ENCODE measurements at places on chromosomes 1 and 21. TPM values are rescaled to one million over a fixed set of nuclear protein-coding genes. Genes with fewer than 3 reads are reported as not detected.

MMEL1 gene
- not detected for total RNA-seq

S100A14 gene
- 0.54 TPM for total RNA-seq

HEYL gene
- not detected for total RNA-seq

OR2T27 gene
- 0.48 TPM for total RNA-seq

C1orf56 gene
- 1.6 TPM for total RNA-seq

DISP3 gene
- 0.18 TPM for total RNA-seq

GRCh38 chr1:228000416-228000815 is 6.4 kb upstream of the WNT3A start:
- no peak for DNase-seq
- no peaks in the 10 kb centered on the region for H3K4me1 ChIP-seq
- H3K27ac ChIP-seq, result no peak overlapping the region

GRCh38 chr1:77039739-77040138 is 172.5 kb downstream of the ST6GALNAC5 start:
- no peaks in the 10 kb centered on the region for H3K4me1 ChIP-seq
- no peak overlapping the region for H3K27ac ChIP-seq
- no peaks in the 10 kb centered on the region for H3K27me3 ChIP-seq
- no peaks in the 10 kb centered on the region for H3K36me3 ChIP-seq
- DNase-seq, result no peak
- H3K4me3 ChIP-seq, result no peak overlapping the region

GRCh38 chr1:79928901-79929300 is 922.4 kb upstream of the ADGRL4 start:
- H3K27ac ChIP-seq, result no peak overlapping the region
- DNase-seq, result no peak
- no peak overlapping the region for H3K4me3 ChIP-seq
- no peaks in the 10 kb centered on the region for H3K4me1 ChIP-seq

GRCh38 chr1:167720965-167721616 is 691 bp upstream of the MPZL1 start:
- DNase-seq, result no peak
- peak overlapping the region; percentile 80 for H3K27ac ChIP-seq
- peaks cover 31% of the 10 kb centered on the region for H3K4me1 ChIP-seq

DNA sequence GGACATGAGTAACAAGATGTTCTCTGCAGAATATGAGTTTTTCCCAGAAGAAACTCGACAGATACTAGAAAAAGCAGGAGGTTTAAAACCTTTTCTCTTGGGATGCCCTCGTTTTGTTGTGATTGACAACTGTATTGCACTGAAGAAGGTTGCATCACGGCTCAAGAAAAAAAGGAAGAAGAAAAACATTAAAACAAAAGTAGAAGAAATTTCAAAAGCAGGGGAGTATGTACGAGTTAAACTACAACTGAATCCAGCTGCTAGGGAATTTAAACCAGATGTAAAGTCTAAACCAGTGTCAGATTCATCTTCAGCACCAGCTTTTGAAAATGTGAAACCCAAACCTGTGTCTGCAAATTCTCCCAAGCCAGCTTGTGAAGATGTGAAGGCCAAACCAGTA is 92.5 kb downstream of the TTC3 start:
- DNase-seq, result no peak
- no peak overlapping the region for H3K4me3 ChIP-seq
- no peaks in the 10 kb centered on the region for H3K27me3 ChIP-seq
- no peak overlapping the region for H3K27ac ChIP-seq
- no peaks in the 10 kb centered on the region for H3K4me1 ChIP-seq

DNA sequence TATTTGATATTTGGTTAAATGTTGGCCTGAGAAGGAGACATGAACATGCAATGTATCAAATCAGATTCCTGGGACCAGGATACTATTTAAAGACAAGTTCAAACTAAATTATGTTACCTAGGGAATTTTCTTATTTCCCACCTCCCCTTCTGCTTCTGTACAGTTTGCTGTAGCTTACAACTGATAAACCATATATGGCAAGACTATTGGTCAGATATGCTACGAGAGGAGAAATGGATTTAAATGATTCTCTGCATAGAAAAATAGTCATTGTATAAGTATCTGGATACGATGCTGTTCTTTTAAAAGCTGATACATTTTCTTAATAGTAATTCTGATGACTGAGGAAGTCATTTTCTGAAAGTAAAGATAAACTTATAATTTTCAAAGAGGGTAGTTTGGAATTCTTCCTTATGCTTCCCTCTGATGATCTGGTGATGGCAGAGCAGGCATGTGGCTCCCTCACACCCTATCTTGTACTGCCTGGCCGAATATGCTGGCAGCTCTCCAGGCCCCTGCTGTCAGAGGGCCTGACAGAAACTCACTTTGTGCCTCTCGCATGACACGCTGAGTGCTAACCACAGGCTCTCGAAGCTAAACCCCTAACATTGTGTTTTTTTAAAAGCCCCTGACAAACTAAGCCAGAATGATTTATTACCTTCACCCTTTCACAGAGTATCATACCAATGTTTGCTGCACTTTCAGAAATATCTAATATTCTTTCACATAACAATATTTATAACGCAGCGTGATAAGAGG is 19.4 kb downstream of the RRP15 start:
- no peaks in the 10 kb centered on the region for H3K4me1 ChIP-seq
- no peaks in the 10 kb centered on the region for H3K27me3 ChIP-seq
- no peak overlapping the region for H3K27ac ChIP-seq
- no peaks in the 10 kb centered on the region for H3K36me3 ChIP-seq

GRCh38 chr1:29485096-29485925 is 249.0 kb downstream of the PTPRU start:
- H3K27me3 ChIP-seq, result no peaks in the 10 kb centered on the region
- H3K36me3 ChIP-seq, result no peaks in the 10 kb centered on the region
- H3K27ac ChIP-seq, result no peak overlapping the region
- H3K4me1 ChIP-seq, result no peaks in the 10 kb centered on the region
- DNase-seq, result no peak
- no peak overlapping the region for H3K4me3 ChIP-seq

DNA sequence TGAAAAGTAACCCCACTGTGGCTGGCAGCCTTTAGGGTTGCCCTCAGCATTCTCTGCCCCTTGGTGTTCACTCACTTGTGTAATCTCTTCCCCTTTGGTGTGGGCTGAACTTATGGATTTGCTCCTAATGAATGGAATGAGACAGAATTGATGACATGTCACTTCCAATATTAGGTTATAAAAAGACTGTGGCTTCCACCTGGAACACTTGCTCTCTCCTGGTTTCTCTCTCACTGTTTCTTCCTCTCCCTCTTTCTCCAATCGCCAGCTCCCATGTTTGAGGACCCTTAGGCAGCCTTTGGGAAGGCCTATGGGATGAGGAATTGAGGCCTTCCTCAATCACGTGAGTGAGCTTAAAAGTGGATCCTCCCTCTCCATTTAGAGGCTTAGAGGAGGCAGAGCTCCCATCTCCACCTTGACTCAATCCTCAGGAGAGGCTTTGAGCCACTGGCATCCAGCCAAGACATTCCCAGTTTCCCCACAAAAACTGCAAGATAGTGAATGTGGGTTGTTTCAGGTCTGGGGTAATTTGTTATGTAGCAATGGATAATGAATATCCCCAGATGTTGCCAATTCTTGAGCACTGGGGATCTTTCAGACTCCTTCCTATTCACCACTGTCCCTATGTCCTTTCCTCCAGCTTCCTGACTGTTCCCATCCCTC is 95.5 kb upstream of the CD34 start:
- no peak overlapping the region for H3K4me3 ChIP-seq
- H3K36me3 ChIP-seq, result no peaks in the 10 kb centered on the region
- no peak overlapping the region for H3K27ac ChIP-seq
- no peak for DNase-seq
- H3K4me1 ChIP-seq, result no peaks in the 10 kb centered on the region
- H3K27me3 ChIP-seq, result no peaks in the 10 kb centered on the region

GRCh38 chr1:229249854-229250644 is 20.9 kb upstream of the RAB4A start:
- DNase-seq, result no peak
- H3K27me3 ChIP-seq, result no peaks in the 10 kb centered on the region
- H3K27ac ChIP-seq, result no peak overlapping the region
- H3K4me1 ChIP-seq, result 0 out of 2 replicates have a peak, but pooled peaks cover 3% of the 10 kb centered on the region

GRCh38 chr1:95033843-95034242 is 38.9 kb downstream of the ALG14 start:
- no peaks in the 10 kb centered on the region for H3K4me1 ChIP-seq
- no peak for DNase-seq
- H3K27me3 ChIP-seq, result no peaks in the 10 kb centered on the region
- no peak overlapping the region for H3K4me3 ChIP-seq

DNA sequence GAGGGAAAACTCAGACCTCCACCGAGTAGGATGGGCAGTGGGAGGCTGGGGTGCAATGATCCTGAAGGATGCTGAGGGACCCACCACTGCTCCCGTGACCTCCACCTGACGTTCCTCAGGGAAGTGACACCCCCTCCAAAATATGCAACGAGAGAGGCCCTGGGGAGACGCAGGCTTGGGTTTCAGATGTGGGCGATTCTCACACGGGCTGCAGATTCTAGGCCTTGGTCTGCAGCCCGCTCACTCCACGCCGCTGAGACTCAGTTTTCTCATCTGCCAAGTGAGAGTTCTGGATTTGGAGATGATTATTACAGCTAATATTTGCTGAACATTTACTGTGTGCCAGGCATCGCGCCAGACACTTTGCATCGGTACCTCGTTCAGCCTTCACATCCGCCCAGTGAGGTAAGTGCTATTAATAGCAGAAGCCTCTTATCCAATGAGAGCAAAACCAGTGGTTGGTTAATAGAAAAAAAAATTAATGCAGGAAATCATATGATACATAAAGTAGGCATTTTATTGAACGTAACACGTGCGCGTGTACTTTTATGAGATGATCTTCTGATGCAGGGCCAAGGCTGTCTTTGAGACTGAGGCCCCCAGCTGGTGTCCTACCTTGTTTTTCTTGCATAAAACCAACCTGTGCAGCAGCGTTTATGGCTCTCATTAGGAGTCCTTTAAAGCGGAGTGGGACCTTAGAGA is 102.0 kb upstream of the RUNX3 start:
- no peaks in the 10 kb centered on the region for H3K36me3 ChIP-seq
- no peaks in the 10 kb centered on the region for H3K27me3 ChIP-seq
- H3K4me1 ChIP-seq, result peaks cover 93% of the 10 kb centered on the region
- peak overlapping the region; percentile 100 for H3K27ac ChIP-seq
- DNase-seq, result peak; percentile 94
- H3K4me3 ChIP-seq, result peak overlapping the region; percentile 73

DNA sequence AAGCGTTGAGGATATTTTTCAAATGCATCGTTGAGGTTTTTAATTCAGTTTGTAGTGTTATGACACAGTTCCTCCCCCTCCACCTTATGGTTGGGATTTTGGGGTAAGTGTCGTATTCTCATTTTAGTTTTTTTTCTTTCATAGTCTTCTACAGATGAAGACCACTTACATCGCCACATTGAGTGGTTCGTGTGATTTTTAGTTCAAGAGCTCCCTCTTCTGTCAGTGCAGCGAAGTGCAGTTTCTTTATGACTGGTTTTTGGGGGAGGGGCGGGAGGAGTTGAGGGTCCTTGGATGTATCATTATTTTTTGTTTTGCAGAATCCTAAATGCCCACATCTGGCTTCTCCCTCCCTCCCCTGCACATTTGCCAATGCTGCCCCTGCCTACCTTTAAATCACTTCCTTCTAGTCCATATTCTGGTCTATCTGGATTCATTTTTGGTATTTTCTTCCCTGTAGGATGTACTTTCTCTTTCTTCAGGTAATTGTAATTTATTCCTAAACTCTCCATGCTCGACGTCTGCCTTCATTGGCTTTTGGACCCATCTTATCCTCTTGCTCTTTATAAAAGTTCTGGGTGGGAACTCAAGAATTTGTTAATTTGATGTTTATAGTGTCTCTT is 433.1 kb downstream of the CAMTA1 start:
- no peak for DNase-seq
- H3K27ac ChIP-seq, result no peak overlapping the region
- H3K27me3 ChIP-seq, result no peaks in the 10 kb centered on the region
- H3K36me3 ChIP-seq, result no peaks in the 10 kb centered on the region
- no peak overlapping the region for H3K4me3 ChIP-seq

DNA sequence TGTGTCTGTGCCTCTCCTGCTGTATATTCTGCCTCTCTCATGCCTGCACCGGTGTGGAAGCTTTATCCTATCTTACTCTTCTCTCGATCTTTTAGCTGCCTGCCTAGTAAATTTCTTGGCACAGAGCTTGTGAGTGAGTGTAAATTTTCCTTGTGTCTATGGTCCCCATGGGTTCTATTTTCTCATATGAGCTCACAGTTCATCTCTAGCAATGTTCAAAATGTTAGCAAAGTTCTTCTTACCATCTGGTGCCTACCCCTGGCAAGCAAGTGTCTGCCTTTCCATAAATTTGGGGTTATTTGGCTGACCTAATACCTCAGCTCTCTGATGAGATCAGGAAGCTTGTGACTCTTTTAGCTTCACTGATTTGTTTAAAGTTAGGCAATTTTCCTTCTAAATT is 572.1 kb upstream of the BRINP3 start:
- no peaks in the 10 kb centered on the region for H3K27me3 ChIP-seq
- no peaks in the 10 kb centered on the region for H3K36me3 ChIP-seq
- H3K4me1 ChIP-seq, result no peaks in the 10 kb centered on the region
- no peak for DNase-seq
- H3K4me3 ChIP-seq, result no peak overlapping the region

GRCh38 chr1:43418858-43419257 is 29.2 kb downstream of the SZT2 start:
- no peak overlapping the region for H3K4me3 ChIP-seq
- peak; percentile 26 for DNase-seq
- H3K4me1 ChIP-seq, result peaks cover 9% of the 10 kb centered on the region
- 0 out of 2 replicates have a peak overlapping the region, but pooled peaks have one; percentile 13 for H3K27ac ChIP-seq

DNA sequence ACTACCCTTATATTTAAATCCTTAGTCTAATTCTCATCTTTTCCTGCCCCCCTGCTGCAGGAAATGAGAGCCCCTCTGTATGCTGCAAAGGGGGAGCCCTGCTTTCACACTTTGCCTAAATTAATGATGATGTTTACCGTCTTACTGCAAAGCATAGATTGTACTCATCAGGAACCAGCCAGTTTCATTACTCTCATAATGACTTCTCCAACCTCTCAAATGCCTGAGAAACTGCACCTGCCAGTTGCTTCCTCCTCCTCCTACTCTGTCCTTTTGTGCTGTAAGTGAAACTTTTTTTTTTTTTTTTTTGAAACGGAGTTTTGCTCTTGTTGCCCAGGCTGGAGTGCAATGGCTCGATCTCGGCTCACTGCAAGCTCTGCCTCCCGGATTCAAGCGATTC is 101.7 kb downstream of the ADSS2 start:
- H3K36me3 ChIP-seq, result no peaks in the 10 kb centered on the region
- DNase-seq, result peak; percentile 64
- H3K27me3 ChIP-seq, result no peaks in the 10 kb centered on the region
- H3K4me3 ChIP-seq, result no peak overlapping the region

- H3K4me1 ChIP-seq, result peaks cover 6% of the 10 kb centered on the region
- H3K27ac ChIP-seq, result no peak overlapping the region
- H3K27me3 ChIP-seq, result no peaks in the 10 kb centered on the region
Measured at GRCh38 chr1:50989694-50990093, 19.6 kb downstream of the CDKN2C start.

DNA sequence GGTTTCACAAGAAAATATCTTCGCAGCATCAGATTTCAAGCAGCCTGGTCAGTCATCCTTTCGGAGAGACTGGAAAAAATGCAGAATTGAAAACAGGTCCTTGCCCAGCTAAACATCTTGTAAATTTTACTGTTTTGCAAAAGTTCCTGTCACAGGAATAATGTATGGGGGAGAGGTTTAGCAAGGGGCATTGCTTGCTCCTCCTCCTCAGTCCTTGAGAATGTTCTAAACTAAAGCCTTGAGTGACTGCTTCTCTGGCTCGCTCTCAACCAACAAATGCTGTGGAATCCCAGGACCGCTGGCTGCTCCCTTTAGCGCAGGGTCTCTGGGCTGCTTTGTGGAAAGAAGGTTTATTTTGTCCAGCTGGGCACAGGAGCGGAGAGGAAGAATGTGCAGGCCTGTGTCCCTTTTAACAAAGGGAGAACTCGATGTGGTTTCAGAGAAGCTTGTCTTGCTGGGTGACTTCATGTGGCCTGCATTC is 33.6 kb upstream of the FHAD1 start:
- no peaks in the 10 kb centered on the region for H3K27me3 ChIP-seq
- no peaks in the 10 kb centered on the region for H3K36me3 ChIP-seq
- DNase-seq, result no peak
- no peaks in the 10 kb centered on the region for H3K4me1 ChIP-seq
- no peak overlapping the region for H3K27ac ChIP-seq

Data from GM12878 (cell line).